Naive thymus-derived CD8-positive, alpha-beta T cell (primary cell): ENCODE measurements at places on chromosomes 6 and 20. TPM values are rescaled to one million over a fixed set of nuclear protein-coding genes. Genes with fewer than 3 reads are reported as not detected.

The FBXL4 gene
- total RNA-seq, result 20.2 TPM

The LHFPL5 gene
- not detected for total RNA-seq

The DHX35 gene
- total RNA-seq, result 12.5 TPM

The NT5DC1 gene
- 48.8 TPM for total RNA-seq

The CLPSL1 gene
- not detected for total RNA-seq
